Activated T-cell treated with anti-CD3 and anti-CD28 coated beads, Interleukin-2, amount 50 U/mL, for 72 hours (primary cell): ENCODE measurements at places on chromosomes 12 and 14. TPM values are rescaled to one million over a fixed set of nuclear protein-coding genes. Genes with fewer than 3 reads are reported as not detected.

GRCh38 chr12:45260104-45260815 is 44.4 kb downstream of the ANO6 start:
- no peak for DNase-seq
- H3K4me3 ChIP-seq = no peak overlapping the region
- peaks cover 1% of the 10 kb centered on the region for H3K36me3 ChIP-seq
- H3K4me1 ChIP-seq = peaks cover 14% of the 10 kb centered on the region
- no peak overlapping the region for H3K27ac ChIP-seq
- H3K27me3 ChIP-seq = no peaks in the 10 kb centered on the region

DNA sequence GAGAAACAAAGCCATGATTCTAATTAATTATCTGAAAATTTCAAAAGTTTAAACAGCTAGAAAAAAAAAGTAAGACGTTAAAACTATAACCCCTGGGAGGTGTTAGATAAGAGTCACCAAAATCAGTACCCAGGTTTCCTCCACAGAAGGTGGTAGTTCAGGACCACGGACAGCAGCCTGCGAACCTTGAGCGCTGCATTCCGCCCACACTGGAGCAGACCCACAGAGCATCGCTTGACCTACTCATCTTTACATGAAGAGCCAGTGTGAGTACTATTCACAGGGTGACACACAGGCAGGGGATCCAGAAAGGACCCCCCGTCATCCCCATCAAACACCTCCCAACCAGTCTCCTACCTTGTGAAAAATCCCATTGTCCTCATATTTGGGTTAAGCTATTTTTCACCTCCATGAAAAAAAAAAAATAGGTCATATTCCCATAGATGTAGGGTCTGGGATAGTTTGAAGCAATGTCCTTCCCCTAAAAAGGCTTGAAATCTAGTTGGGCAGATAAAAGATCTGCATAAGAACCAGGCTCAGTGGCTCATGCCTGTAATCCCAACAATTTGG is 8.8 kb upstream of the CHGA start:
- H3K36me3 ChIP-seq = no peaks in the 10 kb centered on the region
- peak; percentile 45 for DNase-seq
- no peak overlapping the region for H3K4me3 ChIP-seq
- H3K27ac ChIP-seq = no peak overlapping the region

- no peak overlapping the region for H3K4me3 ChIP-seq
- H3K4me1 ChIP-seq = peaks cover 20% of the 10 kb centered on the region
- no peak overlapping the region for H3K27ac ChIP-seq
- no peak for DNase-seq
- H3K36me3 ChIP-seq = no peaks in the 10 kb centered on the region
Measured at GRCh38 chr12:54299515-54300224, 1.1 kb downstream of the NFE2 start.

ENDOU gene
- total RNA-seq = 0.44 TPM

PTCSC3 gene
- total RNA-seq = not detected

DNA sequence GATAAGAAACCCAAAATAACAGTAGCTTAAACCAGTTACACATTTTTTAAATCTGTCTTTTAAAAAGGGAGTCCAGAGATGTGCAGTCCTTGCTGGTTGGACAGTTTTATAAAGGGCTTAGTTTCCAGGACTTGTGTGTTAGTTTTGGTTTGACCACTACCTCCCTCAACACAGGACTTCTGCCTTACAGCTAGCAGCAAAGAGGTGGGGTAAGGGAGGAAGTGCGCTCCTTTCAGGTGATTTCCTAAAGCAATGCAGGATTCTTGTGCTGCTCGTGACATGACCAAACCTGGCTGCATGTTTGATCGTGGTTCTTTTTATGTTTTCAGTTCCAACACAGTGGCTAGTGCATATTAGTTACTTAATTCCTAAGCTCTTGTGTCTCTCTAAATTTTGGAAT is 266.2 kb downstream of the TMTC2 start:
- no peaks in the 10 kb centered on the region for H3K36me3 ChIP-seq
- DNase-seq = no peak
- no peak overlapping the region for H3K4me3 ChIP-seq
- H3K4me1 ChIP-seq = no peaks in the 10 kb centered on the region

DNA sequence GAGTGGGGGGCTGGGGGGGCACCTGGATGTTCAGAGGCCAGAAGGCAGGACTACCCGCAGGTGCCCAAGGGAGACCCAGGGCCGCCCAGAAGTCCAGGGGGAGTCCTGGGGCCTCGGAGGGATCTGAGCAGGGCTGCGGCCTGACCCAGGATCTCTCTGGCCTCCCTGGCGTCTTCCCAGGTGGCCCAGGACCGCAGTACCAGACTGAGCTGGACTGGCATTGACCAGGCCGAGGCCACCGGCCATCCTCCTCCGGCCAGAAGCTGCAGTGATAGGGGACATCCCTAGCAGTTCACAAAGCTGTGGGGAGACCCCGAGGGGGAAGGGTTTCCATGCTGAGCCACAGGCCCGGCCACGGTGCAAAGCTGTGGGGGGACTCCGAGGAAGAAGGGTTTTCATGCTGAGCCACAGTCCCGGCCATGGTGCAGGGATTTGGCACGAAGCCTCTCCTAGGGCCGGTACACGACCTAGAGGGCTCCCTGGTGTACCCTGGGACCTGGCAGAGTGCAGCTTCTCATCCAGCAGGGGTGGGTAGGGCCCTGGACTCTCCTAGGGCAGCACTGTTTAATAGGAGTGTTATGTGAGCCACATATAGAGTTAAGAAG is 24.4 kb downstream of the FBRSL1 start:
- no peak for DNase-seq
- peaks cover 17% of the 10 kb centered on the region for H3K36me3 ChIP-seq
- H3K4me3 ChIP-seq = no peak overlapping the region
- H3K4me1 ChIP-seq = no peaks in the 10 kb centered on the region
